ENCODE measurements at places on chromosomes 1 and 21.

DNA sequence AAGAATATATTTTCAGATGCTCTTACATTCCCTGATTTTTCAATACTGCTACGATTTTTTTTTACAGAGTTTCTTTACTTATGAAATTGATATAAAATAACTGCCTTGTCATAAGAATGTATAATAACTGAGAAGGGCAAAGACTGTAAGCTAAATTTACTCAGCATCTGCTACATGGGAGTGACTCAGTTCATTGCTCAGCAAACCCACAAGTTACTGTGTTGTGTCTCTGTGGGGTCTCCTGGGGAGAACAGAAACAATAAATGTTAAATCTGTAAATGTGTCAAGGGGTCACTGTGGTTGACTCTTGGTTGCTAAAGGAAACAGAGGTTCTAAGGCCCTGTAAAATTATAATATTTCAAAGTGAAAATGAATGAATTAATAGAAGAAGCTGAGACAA, 210.3 kb upstream of the CACYBP start:
- DNase-seq: no peak

- DNase-seq: no peak
Measured at GRCh38 chr1:99348397-99349132, 84.3 kb downstream of the PLPPR4 start.

DNA sequence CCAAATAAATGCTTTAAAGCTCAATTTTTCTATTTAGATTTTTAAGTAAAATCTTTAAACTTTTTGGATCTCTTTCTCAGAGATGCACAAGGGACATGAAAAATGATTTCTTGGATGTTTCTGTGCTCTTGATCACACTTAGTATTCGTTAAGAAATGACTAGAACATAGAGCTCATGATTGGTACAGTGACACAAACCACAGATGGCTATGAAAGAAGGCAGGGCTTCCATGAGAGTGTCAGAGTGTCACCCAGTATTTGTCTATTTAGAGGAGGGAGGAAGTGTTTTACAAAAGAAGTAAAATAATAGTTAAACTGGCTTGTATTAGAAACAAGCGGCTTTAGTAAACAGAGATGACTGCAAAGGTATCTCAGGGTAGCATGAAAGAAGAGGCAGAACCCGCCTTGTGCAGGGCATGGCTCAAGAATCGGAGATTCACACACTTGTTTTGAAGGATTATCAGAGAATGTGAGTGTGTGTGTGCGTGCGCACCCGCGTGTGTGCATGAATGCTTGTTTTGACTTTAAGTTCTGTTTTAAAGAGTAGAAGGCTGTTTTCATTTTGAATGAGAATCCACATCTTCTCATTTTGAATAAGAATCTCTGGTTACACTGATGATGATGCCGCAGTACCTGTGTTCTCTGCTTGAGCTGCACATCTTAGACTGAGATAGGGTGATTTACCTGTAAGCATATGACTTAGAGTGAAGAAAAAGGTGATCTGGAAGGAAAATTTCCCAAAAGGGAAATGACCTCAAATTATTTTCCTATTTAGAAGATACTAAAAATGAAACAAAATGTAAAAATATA, 82.1 kb downstream of the VPS26C start:
- no peak for DNase-seq

GRCh38 chr1:238241607-238242006, 350.9 kb upstream of the ZP4 start:
- DNase-seq: no peak

DNA sequence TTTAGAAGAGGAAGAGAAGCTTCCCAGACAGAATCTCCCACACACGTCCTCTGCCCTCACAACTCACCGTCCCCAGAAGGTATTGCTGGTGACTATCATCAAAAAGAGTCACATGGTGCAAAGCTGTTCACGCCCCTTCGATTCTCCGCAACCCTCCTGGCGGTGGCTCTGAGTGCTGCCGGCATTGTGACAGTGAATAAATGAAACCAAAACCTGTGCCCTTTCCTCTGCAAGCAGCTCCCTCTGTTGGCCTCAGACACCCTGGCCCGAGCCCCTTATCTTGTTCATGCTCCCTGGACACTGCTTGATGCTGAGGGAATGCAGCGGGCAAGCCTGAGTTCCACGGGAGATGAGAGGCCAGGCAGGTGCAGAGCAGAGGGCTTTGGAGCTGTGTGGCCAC, 510.3 kb downstream of the NPHP4 start:
- DNase-seq: no peak

DNA sequence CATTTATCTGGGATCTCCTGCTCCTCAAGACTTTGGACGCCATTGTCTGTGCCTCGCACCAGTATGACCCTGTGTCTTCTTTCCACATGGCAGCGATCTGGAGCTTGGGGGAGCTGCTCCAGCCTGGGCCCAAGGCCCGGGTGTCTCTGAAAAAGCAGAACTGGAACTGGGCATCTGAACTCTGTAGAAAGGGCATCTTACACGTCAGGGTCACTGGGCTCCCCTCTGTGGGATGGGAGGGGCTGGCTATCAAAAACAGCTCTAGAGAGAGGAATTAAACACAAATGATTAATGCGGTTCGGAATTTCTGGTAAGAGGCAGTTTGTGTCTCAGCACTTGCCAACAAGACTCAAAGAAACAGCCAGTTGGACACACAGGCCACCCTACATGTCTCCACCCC, 16.1 kb downstream of the FCRL1 start:
- DNase-seq: no peak

GRCh38 chr1:3094863-3095780, 26.1 kb downstream of the PRDM16 start:
- DNase-seq: no peak

- DNase-seq: no peak
Measured at GRCh38 chr1:216425577-216425976, 2.3 kb upstream of the USH2A start.

- DNase-seq: no peak
Measured at GRCh38 chr1:208939537-208940085, 643.9 kb upstream of the CAMK1G start.

DNA sequence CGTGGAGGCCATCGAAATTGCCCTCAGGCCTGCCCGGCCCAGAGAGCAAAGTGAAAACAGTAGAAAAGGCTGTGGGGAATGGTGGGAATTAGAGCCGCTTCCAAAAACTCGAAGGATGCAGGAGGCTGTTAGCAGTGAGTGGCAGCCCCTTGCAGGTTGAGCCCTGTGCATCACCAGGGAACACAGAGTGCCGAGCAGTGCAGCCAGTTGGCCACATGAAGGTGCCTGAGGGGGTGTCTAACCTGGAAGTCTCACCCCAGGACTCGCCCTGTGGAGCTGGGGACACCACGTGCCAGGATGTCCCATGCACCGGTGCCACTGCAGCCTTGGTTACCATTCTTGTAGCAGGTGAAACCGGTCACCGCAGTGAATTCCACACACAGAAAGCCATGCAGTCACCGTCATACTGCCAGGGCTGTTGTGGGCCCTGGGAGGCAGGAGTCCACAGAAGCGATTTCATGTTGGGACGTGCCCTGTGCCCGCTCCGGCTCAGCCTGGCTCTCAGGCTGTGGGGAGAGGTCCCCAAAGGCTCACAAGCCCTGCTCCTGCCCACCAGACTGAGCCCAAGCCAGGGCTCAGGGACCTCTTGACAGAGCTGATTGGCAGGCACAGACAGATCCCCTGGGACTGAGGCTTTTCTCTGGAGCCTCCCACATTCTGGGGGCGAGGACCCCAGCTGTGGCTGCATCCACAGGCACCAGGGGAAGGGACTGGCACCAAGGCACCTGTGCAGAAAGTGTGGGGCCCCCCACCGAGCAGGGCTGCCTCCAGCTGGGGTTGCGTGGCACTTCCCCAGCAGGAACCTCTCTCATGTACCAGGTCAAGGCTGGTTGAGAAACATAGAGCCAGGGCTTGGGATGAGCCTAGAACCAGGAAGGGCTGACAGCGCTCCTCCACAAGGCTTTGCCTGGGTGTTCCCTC, 16.7 kb upstream of the ACTRT2 start:
- no peak for DNase-seq

DNA sequence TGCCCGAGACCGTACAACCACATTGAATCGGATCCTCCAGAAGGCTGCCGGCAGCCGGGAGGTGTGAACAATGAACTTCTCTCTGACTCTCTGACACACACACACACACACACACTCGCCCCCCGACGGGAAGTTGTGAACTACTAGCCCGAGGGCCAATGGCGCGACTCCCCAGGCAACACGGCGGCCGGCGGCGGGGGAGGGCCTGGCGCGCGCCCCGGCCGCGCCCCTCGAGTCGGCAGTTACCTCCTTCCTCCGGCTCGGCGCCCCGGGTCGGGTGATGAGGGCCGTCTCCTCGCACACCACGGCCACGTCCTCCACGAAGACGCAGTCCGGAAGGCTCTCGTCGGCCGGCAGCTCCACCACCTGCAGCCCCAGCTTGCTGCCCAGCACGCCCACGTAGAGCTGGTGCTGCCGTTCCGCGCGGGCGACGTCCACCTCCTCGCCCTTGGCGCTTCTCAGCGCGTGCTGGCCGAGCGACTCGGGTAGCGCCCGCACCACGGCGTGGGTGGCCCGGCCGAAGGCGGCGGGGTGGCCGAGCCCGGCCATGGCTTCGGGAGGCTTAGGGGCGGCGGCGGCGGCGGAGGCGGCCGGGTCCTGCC, 361 bp downstream of the DDAH1 start:
- peak; percentile 29 for DNase-seq

- no peak for DNase-seq
Measured at GRCh38 chr1:115797486-115797885, 29.0 kb upstream of the CASQ2 start.

GRCh38 chr1:205834751-205835150, 15.2 kb downstream of the PM20D1 start:
- no peak for DNase-seq

DNA sequence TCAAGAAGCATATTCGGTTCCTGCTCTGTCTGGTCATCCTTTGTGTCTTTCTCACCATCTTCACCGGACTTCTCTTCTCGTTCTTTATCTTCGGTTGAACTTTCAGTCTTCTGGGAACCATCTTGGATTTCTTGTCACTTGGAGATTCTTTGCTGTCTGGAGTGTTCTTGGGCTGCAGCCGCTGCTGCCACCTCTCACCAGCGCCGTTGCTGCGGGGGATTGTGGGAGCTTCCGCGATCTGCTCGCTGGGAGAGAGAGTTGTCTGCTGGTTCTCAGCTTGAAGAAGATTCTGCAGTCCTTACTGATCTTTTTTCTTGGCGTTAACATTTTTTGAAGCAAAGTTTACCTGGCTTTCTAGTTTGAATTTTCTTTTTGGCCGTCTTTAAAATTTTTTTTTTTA, 1165.2 kb upstream of the PRMT6 start:
- DNase-seq: no peak

- no peak for DNase-seq
Measured at GRCh38 chr21:29430576-29430975, 131.9 kb downstream of the BACH1 start.

DNA sequence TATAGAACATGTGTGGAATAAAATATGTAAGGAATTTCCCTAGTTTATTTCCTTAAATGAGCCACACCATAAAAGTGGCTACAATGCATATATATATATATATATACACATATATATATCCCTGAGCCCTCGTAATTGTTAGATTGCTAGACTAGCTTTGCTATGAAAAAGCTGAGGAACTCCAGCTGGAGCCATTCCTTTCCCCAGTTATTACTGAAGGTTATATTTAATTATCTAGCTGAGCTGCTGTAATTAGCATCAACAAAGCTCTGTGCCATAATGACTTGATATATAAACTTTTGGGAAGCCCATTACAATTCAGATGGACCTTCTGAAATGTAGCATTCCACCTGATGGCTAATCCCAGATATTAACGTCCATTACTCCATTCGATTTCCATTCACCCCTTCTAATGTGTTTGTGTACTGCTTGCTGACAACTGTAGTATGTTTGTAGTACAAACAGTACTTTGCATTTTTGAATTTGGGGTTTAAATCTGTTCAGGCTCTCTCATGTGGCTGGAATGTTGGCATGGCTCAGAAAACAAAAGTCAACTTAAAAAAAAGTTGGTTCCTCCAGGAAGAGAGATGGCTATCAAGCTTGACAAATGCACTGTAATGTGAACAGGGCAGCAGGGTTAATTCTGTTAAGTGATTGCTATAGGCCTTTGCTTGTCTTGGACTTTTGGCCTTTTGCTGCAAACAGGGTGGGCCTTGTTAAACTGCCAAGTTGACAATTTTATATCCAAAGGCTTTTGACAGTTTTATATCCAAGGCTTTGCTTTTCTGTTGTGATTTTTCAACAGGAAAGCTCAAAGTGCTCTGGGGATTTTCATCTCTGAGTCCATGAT, 170.0 kb downstream of the LTN1 start:
- peak; percentile 36 for DNase-seq

DNA sequence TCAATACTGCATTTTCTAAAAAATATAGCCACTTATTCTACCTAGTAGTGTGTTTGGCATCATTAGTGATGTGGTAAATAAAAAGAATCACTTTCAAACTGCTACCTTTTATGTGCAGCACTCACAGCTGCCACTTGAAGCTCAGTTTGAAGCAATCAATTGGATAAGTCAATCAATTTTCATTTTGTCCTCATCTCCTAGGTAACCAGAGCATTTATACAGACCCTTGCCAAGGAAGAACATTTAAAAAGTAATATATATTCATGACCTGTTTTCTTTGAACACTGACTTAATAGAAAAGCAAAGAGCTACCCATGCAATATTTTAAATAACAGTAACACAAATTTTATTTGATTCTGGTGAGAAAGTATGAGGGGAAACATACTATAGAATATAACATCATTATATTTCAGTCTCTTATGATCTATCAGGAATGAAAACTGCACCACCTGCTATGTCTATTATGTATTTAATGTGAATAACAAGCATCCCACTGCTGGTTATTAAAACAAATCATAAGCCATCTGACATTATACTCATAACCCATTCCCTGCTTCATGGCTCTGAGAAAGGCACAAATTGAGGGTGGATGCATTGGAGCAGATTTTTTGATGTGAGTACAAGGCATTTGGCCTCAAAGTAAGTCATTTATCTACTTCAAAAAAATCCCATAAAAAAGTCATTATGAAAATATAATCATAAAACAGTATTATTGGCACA, 168.4 kb upstream of the C21orf91 start:
- DNase-seq: no peak

DNA sequence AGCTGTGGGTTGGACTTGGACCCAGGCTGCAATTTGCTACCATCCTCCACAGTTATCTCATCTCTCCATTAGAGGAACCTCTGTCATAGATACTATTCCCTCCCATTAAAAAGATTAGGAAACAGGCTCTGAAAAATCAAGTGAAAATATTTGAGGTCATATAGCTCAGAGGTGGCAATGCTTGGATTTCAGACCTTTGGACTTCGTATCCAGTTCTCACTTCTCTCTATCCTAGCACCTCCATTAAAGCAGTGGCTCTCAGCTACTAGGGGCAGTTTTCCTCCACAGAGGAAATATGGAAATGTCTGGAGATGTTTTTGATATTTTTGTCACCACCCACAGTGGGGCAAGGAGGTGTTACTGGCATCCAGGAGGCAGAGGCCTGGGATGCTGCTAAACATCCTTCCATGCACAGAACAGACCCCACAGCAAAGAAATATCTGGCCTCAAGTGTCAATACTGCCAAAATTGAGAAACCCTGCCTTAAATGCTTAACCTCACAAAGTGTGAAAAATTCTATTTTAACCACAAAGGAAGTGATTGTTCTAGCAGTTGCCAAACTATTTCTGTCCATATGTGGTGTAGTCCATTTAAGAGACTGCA, 54.1 kb downstream of the C8A start:
- no peak for DNase-seq

- DNase-seq: no peak
Measured at GRCh38 chr1:164591858-164592257, 32.9 kb downstream of the PBX1 start.
